ENCODE measurements at places on chromosomes 2 and 18. TPM values are rescaled to one million over a fixed set of nuclear protein-coding genes. Genes with fewer than 3 reads are reported as not detected.

DNA sequence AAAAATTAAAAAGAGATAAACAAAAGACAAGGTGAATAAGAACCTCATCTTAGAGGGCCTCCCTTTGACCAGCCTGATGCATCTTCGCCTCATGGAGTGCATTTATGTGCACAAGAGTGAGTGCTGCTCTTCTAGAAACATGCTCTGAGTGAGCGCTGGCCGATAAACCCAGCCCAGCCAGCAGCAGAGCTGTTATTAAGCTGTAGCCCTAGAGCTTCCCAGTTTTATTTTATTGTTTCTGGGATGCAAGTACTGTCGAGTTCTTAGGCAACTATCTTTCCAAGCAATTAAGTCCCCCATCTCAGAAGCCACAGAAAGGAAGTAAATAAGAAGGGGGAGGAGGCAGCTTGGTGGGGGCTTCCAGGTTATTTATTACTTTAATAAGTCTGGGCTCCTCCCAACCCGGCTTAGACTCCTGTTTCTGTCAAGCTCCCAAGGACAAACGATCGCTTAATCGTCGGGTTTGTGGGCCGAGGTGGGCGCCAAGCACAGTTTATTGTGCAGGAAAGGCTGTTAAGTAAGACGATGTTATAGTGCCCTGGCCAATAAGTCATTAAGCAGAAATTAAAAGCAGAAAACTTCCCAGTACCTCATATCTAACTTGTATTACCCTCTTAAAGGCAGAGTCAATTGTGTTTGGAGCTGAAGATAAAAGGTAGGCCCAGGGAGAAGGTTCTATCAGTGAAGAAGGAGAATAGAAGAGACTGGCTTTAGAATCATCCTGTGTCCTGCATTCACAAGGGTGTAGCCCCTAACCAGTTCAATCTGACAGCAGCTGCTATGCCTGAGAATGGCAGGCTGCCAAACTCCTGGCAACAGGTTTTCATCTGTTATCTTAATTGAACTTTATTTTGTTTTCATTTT is 176.3 kb downstream of the PIK3C3 start:
- no peak for DNase-seq

DNA sequence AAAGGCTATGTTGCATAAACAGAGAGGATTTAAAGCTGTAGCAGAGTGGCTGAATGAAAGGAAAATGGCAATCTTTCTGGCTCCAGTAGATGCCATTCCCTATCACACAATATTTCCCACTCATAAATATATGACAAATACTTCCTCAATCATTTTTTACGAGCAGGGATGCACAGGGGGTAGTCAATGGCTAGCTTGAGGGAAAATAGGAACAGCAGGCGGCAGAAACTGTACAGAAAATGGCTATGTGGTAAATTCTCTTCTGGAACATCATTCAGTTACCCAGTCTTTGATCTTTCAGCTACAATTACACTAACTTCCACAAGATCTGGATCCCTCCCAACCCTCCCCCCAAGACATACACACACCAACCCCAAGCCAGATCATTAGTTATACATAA is 127.2 kb downstream of the OLA1 start:
- peak; percentile 17 for DNase-seq

DNA sequence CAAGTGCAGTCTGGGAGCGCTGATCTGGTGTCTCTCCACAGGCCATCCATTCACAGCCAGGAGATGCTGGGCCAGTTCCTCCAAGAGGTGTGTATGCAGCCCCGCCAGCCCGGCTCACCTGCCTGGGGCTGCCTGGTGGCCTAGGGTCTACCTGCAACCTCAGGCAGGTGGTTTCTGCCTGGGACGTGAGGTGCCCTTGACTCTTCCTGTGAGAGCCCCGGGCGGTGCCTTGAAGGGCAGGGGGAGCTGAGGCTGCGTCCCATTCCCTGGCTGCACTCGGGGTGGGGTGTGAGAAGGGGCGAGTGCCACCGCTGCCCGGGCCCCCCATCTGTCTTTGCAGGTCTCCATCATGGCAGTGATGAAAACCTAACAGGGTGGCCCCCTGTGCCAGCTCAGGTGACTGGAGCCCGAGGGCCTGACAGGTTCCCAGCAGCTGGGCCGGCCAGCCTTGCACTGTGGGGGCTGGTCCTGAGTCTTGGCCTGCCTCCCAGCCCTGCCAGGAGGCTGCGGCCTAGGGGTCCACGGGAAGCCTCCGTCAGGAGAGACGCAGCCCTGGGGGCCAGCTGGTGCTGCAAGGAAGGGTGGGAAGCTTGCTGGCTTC is 11.9 kb downstream of the CAPN10 start:
- no peak for DNase-seq

DNA sequence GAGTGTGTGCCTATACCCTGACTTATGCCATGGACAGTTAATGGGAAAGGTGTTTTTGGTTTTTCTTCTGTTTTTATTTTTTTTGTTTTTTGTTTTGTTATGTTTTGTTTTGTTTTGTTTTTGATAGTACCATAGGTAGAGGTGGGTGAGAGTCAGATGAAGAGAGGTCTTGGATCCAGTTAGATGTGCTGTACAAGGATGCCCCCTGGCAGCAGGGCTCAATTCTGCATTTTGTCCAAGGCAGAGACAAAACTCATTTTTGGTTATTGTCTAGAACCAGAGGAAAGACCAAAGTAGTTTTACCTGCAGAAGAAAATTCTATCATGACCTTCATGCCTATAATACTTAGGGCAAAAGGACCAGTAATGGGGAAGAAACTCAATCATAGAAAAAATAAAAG is 48.5 kb downstream of the SLC5A7 start:
- DNase-seq = no peak

GRCh38 chr2:226366920-226367319 is 432.7 kb downstream of the IRS1 start:
- no peak for DNase-seq

Gene NBEAL1
- total RNA-seq = 13.2 TPM

DNA sequence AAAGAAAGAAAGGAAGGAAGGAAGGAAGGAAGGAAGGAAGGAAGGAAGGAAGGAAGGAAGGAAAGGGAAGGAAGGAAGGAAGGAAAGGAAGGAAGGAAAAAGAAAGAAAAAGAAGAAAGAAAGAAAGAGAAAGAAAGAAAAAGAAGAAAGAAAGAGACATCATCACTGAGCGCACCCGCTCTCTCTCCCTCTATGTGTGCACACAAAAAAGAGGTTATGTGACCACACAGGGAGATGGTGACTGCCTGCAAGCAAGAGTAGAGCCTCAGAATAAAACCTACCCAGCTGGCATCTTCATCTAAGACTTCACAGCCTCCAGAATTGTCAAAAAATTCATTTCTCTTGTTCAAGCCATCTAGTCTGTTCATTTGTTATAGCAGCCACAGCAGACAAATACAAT is 1307.4 kb upstream of the ACVR2A start:
- no peak for DNase-seq

DNA sequence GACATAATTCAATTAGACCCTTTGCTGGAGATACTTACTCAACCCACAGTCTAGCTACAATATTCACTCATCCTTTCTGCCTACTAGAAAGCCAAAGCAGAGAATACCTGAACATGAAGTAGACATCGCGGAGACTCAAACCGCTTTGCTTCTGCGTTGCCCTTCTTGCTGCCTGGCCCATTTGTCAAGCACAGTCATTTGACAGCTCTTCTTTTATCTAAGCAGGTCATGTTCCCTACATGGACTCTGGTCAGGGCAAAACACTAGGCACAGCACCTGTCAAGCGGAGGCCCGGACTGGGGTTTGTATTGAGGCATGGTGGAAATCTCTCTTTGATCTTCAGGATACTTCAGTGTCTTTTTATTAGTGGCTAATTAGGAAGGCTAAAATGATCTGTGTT is 89.7 kb downstream of the FARSB start:
- DNase-seq = no peak

Data from RPMI7951 (cell line).